ENCODE measurements at places on chromosomes 3 and 15.

DNA sequence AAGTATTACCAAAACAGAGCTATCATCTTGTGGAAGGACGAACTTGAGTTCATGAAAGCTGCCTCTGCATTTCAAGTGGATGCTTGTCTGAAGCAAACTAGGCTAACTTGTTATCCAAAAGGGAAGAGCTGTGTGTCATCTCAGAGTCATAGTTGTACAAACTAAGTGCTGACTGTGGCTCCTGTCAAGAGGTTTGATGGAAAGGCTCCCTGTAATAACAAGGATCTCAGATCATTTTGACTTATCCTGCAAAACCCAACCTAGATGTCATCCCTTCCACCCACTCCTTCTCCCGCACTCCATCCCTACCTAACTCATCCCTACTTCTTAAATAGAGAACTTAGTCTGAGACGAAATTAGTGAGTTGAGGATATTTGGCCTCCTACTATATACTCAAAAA is 110.8 kb downstream of the NR2E3 start:
- no peak for DNase-seq

DNA sequence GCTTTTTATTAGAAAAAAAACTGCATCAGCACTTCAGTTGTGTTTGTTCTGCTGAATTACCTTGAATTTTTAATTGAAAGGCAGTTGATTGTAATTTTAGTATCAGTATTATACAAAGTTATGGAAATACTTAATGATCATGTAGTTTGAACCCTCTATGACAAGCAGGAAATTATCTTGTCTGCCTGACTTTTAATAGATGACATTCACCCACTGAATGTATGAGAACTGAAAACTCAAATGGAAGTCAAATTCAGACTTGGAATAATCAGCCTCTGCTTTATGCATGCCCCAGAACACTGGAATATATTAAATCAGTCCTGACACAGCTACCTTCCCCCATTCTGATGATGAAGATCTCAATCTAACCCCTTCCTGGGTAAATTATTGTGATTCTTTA is 73.5 kb downstream of the SLC49A4 start:
- no peak for DNase-seq

DNA sequence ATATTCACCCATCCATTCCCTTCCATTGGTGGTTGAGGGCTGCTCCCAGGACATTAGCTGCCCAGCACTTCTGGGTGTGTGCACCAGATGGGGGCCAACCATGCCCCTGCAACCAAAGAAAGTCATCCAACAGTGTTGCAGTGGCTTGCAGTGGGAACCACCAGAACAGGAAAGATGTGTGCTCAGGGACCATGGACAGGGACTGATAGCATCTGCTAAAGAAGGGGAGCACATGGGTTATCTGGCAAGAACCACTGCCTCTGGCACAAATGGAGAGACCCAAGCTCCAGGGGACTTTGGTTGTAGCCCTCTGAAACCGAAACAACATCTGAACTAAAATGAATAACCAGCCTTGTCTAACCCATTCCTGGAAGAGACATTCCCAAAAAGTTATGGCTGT is 8.1 kb downstream of the DCLK3 start:
- no peak for DNase-seq

- DNase-seq: no peak
Observed at GRCh38 chr3:99768808-99769501, 48.7 kb upstream of the CMSS1 start.

- DNase-seq: no peak
Observed at GRCh38 chr15:48064421-48064820, 56.4 kb upstream of the SLC24A5 start.

GRCh38 chr3:122694966-122695365 is 14.3 kb downstream of the PARP14 start:
- DNase-seq: no peak

- DNase-seq: no peak
Observed at GRCh38 chr15:41999290-42000285, 21.3 kb downstream of the PLA2G4E start.

DNA sequence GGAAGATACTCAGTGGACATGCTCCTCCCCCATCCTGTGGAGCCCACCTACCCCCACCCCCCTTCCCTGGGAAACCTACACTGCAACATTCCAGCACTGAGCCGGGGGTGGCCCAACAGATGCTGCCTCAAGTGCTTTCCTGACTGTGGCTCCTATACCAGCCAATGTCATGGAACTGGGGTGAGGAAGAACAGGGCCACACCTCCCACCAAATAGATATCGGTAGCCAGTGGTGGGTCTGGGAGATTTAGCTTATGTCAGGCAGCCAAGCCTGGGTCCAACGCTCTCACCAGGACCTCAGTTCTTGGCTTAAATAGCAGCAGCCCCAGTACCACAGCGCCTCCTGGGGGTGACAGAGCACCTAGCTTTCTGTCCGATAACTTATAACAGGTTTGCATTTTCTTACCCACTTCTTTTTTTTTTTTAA is 30.3 kb downstream of the CDC25A start:
- peak; percentile 74 for DNase-seq

DNA sequence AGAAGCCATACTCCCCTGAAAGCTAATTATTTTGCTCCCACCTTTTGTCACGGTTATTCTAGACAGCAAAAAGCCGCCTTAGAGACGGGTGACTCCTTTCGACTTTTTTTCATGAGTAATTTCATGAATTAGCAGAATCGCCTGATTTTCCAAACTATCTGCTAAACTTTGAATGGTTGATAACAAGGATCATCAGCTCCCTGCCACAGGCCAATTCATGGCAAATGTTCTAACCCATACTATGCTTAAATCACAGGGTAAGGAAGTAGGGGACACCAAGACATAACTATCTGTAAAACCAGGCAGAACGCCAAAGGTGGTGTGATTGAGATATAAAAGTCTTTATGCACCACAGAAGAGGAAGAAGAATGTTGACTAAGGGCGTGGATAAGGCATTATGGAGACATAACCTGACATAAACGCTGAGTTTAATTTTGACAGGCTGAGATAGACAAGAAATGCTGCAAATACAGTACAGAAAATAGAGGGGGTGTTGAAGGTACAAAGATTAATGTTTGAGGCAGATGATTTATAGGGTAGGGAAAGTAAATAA is 891 bp upstream of the DMXL2 start:
- peak; percentile 92 for DNase-seq

- DNase-seq: no peak
Observed at GRCh38 chr15:64703632-64703959, 71.8 kb downstream of the RBPMS2 start.

DNA sequence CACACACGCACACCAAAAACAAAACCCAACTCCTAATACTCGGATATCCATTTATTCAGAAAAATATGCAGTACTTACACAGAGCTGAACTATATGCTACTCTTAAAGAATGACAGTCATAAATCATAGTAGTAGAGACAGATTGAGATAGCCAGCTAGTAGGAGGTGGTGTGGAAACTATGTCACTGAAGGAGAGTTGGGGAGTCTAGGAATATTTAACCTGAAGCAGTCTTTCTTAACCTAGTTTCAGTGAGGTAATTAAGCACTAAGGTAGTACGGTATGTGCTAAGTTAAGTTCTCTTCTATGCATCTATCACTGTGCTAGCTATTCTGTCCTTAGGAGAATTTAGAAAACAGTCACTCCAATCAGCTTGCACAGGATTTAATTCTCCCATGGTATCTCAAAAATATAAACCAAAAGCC is 54.2 kb downstream of the ANKRD28 start:
- DNase-seq: no peak

- DNase-seq: no peak
Observed at GRCh38 chr3:7194071-7194835, 333.3 kb downstream of the GRM7 start.

- DNase-seq: no peak
Observed at GRCh38 chr15:71455107-71455506, 339.8 kb downstream of the THSD4 start.

DNA sequence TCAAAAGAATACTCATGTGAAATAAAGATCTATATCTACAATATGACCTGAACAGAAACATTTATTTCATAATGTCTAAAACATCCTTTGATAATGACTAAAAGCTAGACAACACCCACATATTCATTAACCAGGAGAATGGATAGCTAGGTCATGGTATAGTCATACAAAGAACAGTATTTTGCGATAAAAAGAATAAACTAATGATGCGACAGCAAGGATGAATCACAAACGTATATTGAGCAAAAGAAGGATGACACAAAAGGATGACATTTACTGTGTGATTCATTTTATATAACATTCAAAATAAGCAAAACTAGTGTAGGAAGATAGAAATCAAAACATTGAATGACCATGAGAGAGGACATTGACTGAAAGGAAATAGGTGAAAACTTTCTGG is 1233.1 kb downstream of the OTOL1 start:
- no peak for DNase-seq

DNA sequence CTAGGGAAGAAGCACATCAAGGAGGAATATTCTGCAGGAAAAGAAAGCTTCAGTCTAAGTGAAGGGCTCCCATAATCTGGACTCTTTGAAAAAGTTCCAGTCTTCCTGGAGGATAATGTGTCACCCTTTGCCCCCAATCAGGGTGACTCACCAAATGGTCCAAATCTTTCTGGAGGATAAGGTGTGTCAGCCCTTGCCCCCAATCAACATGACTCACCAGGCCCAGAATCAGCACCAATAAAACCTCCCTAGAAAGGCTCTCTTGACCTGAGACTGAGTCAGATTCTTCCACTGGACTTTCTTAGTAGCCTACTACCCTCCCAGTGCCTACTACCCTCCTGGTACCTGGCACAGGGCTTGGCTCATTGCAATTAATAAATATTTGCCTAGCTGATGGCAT is 9.5 kb upstream of the ARL14 start:
- DNase-seq: no peak

DNA sequence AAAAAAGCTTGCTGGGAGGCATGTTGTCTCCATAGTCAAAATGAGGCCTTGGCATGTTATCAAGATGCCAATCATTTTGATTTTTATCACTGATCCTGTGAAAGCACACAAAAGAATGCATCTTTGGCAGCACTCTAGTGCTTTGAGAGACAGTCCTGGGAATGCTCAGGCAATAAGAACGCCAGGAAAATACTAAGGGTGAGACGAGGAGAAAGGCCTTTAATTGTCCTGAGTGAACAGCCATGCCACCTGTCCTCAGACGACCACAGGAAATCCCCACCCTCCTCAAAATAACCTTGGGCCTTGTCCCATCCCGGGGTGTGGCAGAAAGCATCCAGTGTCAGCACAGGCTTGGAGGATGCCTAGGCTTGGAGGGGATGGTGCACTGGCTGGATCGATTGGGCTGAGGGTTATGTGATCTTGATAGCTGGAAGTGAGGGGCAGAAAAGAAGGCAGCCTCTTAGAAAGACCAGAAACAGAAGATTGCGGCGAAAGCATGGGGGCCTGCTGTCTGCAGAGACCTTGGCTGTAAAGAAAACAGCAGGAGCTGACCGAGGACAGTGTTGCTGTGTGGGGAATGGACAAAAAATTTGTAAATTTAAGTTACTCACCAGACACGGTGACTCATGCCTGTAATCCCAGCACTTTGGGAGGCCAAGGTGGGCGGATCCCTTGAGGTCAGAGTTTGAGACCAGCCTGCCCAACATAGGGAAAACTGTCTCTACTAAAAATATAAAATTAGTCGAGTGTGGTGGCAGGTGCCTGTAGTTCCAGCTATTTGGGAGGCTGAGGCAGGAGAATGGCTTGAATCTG is 7.3 kb downstream of the TMEM158 start:
- no peak for DNase-seq

- no peak for DNase-seq
Observed at GRCh38 chr15:69929905-69930630, 167.6 kb downstream of the TLE3 start.

- no peak for DNase-seq
Observed at GRCh38 chr3:140627756-140628155, 50.1 kb upstream of the TRIM42 start.

DNA sequence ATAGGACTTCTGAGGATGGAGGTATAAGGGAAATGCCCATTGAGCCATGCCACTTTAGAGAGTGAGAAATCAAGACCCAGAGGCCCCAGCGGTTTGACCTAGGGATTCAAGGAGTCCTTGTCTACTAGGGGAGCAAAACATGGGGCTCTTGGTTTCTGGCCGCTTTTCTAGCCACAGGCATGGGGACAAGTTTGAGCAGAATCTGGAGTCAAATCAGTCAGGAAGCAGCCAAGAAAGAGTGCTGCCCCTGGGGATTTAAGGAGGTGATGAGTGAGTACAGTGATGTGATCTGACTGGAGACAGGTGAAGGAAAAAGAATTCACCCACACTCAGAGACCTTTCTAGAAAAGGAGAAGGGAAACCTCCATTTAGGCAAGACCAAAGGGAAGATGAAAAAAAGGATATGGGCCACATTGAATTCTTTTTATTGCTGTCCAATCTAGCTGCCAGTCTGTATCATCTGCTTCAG is 244.0 kb upstream of the TBC1D5 start:
- DNase-seq: no peak

DNA sequence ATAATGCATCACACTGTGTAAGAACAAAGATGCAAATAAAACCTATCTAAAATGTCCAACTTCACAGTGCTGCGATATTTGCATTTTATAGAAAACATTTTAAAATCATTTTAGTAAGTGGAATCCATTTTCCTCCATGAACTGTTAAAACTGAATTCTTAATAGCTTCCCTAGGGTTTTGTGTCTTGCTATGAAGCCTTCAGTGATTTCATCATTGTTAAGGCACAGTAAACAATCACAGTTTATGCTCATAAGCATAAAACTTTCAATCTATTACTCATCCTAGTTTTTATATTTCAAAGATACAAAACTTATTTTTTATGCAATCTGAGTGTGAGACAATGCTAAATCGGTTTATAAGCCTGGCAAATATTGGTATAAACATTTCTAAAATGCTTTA is 509.7 kb downstream of the TUSC7 start:
- no peak for DNase-seq

DNA sequence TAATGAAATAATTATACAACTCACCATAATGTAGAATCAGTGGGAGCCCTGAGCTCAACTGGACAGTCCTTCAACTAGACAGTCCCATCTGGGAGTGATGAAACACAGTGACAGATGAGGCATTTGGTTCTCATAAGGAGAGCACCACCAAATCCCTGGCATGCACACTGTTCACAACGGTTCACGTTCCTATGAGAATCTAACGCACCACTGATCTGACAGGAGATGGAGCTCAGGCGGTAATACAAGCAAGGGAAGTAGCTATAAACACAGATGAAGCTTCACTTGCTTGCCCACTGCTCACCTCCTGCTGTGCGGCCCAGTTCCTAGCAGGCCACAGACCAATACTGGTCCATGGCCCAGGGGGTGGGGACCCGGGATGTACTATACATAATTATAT is 17.0 kb downstream of the PRKAR2A start:
- DNase-seq: no peak
